Right ventricle myocardium inferior (tissue), 1 donor: ENCODE measurements at places on chromosomes 5 and 9. TPM values are rescaled to one million over a fixed set of nuclear protein-coding genes. Genes with fewer than 3 reads are reported as not detected.

DNA sequence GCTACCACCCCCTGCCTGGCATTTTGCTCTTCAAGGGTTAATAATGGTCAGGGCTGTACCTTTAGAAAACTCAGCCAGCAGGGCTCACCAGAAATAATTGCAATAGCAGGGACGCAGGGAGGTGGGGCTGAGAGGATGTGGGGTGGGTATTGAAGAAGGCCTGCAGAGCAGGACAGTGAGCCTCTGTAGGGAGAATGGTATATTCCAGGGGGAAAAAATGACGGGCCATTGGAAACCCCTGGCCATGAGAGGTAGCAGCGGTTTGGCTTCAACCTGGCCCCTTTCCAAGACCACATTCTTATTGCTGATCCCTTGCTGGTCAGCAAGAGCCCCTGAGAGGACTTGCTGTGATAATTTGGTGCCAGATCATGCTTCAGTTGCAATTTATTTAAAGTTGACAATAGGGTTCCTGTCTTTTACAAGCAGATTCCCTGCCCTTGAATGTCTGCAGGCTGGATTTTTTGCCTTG, 36.7 kb upstream of the CTNNA1 start:
- no peak for DNase-seq

DNA sequence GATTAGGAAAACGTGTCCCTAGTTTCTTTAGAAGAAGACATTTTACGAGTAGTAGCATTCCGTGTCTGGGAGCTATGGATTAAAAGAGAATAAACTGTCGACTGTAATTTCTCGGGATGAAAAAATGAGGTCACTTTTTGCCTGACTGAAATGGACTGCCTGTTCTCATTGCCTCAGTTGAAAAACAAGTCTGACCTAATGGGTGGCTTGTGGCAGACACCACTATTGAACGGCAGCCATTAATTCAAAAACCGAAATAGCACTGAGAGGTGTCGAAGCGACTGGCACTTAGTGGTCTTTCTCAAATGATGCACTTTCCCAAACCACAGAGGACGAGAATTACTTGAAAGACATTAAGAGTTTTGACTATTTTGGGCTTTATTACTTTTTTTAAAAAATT, 35.4 kb downstream of the OSTF1 start:
- DNase-seq = no peak

DNA sequence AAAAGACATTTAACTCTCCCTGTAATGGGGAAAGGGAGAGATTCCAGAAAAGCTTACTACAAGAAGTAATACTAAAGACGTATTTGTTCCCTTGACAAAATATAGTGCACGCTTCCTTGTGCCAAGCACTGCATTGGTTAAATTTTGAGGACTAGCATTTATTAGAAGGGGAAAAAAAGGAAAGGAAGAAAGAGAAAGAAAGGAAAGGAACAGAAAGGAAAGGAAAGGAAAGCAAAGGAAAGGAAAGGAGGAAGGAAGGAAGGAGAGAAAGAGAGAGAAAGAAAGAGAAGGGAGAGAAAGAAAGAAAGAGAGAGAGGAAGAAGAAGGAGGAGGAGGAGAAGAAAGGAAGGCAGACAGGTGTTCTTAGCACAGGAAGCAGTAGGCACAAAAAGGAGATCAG, 110.1 kb upstream of the CDH6 start:
- DNase-seq = no peak

DNA sequence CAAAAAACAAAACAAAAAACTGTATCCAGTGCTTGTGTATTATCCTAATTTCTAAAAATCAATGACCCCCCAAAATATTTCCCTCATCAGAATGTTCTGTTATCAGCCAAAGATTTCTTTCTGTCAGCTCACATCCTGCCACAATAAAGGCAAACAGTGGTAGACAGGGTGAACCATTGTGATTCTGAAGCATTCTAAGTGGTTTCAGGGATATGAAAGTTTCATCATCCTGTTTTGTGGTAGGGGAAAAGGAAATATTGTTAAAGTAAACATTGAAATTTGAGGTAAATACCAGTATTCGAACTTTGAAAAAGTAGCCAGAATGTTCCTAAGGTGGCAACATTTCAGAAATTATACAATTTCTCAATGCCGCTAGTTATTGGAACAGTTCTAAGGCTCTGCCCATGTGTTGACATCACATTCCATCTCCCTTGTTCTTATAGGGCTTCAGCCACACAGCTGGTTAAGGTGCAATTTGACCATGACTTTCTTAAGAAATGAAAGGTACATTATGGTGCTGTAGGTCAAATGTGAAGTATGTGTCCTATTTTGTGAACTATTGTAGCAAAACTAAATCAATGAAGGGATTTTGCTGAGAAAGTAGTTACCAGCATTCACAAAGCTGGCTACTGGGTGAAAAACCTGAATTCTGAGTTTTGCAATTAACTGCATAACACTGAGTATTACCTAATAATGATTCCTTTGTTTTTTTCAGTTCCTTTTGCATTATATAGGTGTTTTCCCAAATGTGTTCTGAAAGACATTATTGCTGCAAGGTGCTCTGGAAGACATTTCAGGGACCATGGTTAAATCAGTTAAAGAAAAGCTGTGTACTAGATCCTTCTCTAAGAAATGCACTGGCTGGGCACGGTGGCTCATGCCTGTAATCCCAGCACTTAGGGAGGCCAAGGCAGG, 107.6 kb upstream of the RASGRF2 start:
- DNase-seq = no peak

GRCh38 chr9:137280474-137281344, 3.2 kb downstream of the TOR4A start:
- DNase-seq = no peak

GRCh38 chr5:137478043-137478442, 21.1 kb downstream of the SPOCK1 start:
- no peak for DNase-seq

DNA sequence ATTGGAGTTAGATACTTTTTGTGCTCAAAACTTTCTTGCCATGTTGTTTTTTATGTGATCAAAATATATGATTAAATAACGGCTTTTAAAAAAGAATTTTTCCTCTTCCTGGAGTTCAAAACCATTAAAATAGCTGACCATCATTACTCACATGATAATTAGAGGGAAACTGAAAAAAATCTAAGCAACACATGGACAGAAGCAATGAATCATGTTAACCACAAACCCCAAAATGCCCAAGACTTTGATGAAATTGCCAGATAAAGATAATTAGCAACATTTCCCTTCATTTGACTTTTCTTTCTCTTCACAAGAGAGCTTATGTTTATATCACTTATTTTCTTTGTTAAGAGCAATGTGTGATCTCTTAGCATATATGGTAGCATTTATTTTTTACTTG, 1294.2 kb downstream of the EFNA5 start:
- no peak for DNase-seq

DNA sequence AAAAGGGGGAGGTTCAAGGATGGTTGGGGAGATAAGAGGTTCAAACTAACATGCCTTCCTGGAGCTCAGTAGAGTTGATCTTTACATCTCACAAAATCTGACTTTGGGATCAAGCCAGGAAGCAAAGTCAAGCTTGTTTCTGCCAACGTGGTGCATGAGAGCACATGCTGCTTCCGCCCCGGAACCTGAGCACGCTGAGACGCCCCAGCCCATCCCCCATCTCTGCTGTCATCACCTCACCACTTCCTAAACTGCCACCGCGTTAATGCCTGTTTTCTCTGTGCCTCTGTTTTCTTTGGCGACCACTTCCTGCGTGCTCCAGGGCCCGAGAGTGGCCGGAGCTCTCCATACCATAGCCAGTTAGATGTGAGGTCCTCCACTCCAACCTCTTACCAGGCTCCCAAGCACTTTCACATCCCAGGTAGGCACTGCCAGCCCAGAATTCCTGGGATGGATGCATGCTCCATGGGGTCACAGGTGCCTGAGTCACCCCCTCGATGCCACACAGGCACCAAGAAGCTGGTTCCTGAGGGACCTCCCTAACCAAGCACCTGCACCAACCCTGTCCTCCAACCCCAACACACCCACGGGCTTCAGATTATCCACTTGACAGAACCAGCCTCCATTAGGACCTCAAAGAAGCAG, 31.2 kb upstream of the AFAP1L1 start:
- DNase-seq = peak; percentile 72

DNA sequence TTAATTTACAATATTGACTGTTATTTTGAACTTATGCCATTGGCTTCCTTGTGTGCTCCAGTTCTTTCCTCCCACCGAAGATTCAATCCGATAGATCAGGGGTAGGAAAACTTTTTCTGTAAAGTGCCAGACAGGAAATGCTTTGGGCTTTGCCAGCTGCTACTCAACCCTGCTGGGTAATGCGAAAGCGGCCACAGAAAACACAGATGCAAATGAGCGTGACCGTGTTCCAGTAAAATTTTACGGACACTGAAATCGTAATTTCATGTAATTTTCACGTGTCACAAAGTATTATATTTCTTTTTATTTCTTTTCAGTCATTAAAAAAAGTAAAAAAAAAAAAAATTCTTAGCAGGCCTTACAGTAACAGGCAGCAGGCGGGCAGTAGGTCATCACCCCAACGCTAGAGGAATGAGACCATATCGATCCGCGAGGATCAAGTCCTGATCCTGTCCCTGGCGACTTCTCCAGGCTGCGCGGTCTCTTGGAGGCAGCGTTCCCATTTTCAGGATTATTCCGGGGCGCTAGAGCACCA, 599 bp downstream of the NMRK1 start:
- DNase-seq = no peak

GRCh38 chr5:109589986-109590385, 99.7 kb upstream of the MAN2A1 start:
- no peak for DNase-seq

GRCh38 chr5:80309871-80310665, 9.7 kb upstream of the SPZ1 start:
- peak; percentile 71 for DNase-seq

DNA sequence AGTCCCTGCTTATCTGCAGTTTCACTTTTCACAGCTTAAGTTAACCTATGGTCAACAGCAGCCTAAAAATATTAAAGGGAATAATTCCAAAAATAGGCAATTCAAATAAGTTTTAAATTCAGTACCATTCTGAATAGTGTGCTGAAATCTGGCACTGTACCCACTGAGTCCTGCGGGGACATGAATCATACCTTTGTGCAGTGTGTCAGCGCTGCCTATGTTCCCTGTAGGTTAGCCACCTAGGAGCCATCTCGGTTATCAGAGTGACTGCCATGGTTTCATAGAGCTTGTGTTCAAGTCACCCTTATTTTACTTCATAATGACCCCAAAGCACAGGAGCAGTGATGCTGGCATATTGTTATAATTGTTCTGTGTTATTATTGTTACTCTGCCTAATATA, 139.9 kb downstream of the GPBP1 start:
- DNase-seq = no peak

DNA sequence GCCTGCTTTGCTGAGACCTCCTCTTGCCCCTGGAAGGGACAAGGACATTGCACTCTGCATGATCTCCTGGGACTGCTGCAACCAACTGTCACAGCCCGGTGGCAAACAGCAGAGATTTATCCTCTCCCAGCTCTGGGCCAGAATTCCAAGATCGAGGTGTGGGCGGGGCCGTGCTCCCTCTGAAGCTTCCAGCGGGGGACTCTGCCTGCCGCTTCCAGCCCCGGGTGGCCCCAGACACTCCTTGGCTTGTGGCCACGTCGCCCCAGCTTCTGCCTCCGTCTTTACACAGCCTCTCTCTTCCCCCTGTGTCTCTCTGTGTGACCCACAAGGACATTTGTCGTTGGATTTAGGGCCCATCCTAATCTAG, 67.1 kb downstream of the COL5A1 start:
- DNase-seq = peak; percentile 32

GRCh38 chr5:76111477-76112174, 28.4 kb downstream of the SV2C start:
- DNase-seq = no peak

- no peak for DNase-seq
Measured at GRCh38 chr9:78566521-78566920, 269.6 kb downstream of the PSAT1 start.

The ZMAT2 gene
- total RNA-seq = 35.1 TPM

The HAND1 gene
- total RNA-seq = 29.8 TPM

The HMCN2 gene
- total RNA-seq = 5.7 TPM

The PRRX2 gene
- total RNA-seq = 0.54 TPM

The SLC4A9 gene
- total RNA-seq = not detected

The GARIN3 gene
- not detected for total RNA-seq

The PTPN3 gene
- total RNA-seq = 46.7 TPM

The CA9 gene
- total RNA-seq = 0.30 TPM

The BTNL8 gene
- total RNA-seq = 0.41 TPM

The THBS4 gene
- total RNA-seq = 32.9 TPM

The NRARP gene
- 4.7 TPM for total RNA-seq

The WWC1 gene
- 1.9 TPM for total RNA-seq

The IL9 gene
- not detected for total RNA-seq

The PCA3 gene
- total RNA-seq = not detected

The HAPLN1 gene
- total RNA-seq = 0.19 TPM

The MYO10 gene
- total RNA-seq = 4.8 TPM
